ENCODE measurements at places on chromosomes 1 and 21.
A peak's percentile ranks its signal among the peaks of the same experiment; 100 is the strongest.

- no peak for DNase-seq
These were observed 77.6 kb downstream of the PGBD5 start for GRCh38 chr1:230348386-230349019.

DNA sequence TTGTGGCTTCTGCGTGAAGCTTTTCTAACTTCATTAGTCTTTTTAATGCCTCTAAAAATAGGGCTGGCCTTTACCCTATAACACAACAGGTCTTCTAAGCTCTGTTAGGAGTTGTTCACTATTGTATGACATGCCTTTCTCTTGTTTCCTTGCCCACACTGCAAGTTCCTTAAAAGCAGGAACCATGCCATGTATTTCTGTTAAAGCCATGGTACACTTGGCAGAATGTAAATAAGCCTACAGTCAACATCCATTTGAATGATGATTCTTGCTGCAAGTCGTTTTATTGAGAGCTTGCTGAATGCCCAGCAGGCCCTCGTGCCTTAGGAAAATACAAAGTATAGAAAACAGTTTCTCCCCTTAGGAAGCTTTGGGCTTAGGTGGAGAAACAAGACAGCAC, 214.6 kb downstream of the DUSP10 start:
- no peak for DNase-seq

- DNase-seq, result no peak
These were observed 38.4 kb upstream of the SAMSN1 start for GRCh38 chr21:14584357-14585095.

- DNase-seq, result no peak
These were observed 3.9 kb upstream of the DBT start for GRCh38 chr1:100253552-100253951.

DNA sequence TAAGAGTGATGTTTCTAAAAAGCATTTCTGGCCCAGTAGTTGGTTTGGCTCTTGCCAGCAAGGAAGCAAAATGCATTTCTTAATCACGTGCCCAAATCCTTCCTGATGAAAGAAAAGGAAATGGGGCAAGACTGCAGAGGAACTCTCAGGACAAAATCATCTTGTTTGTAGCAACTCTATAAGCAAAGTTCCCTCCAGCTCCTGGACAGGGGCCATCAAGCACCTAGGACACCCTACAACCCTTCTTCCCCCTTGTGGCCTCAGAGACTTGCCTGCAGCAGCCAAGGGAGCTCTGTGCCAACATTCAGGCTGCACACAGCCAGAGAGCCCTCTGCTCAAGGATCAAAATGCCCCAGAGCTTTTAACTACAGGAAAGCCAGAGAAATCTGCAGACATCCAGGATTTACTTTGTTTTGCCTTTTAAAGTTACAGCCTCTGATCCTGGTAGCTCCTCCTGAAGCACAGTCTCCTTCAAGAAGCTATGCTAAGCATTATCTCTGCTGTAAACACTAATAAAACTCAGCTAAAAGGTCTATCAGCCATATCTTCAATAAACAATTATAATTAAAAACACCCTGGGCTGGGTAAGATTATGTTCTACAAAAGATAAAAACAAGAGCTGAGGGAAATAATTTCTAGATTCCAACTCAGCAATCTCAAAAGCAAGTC, 105.0 kb downstream of the KIAA0319L start:
- no peak for DNase-seq

DNA sequence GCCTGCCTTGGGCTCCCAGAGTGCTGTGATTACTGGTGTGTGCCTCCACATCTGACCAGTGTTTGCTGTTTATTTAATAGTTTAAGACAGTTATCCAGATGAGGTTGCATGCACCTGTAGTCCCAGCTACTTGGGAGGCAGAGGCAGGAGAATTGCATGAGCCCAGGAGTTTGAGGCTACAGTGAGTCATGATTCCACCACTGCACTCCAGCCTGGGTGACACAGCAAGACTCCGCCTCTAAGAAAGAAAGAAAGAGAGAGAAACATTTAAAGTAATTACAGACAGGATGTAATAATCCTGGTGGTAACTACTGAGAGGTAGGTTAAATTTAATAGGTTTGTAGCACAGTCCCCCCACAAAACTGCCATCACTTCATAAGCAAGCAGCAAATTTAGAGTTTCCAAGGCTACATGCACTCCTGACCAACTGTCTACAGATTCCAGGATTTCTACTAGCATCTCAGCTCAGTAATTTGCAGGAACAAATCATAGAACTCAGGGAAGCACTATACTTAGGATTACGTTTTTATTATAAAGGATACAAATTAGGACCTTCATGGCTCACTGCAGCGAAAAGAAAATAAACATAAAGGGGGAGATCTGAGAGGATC, 89.6 kb downstream of the PKN2 start:
- no peak for DNase-seq

- DNase-seq, result no peak
These were observed 22.0 kb downstream of the MRPL37 start for GRCh38 chr1:54221867-54222484.

DNA sequence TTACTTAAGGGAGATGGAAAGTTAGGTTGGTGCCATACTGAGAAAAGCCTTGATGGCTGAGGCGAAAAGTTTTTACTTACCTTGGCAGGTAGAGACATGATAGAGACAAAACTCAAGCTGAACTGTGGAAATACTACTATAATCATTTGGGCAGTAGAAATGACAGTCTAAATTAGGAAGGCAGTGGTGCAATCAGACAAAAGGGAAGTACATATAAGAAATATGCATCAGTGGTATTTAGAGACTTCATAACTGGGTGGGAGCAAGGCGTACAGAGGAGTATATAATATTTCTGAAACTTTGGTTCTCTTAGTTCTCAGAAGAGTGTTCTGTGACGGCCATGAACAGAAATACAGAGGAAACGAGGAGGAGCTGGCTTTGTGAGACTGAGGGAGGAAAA, 2.4 kb upstream of the CEP350 start:
- DNase-seq, result no peak

- no peak for DNase-seq
These were observed 109.1 kb downstream of the SLC45A1 start for GRCh38 chr1:8426996-8427395.

DNA sequence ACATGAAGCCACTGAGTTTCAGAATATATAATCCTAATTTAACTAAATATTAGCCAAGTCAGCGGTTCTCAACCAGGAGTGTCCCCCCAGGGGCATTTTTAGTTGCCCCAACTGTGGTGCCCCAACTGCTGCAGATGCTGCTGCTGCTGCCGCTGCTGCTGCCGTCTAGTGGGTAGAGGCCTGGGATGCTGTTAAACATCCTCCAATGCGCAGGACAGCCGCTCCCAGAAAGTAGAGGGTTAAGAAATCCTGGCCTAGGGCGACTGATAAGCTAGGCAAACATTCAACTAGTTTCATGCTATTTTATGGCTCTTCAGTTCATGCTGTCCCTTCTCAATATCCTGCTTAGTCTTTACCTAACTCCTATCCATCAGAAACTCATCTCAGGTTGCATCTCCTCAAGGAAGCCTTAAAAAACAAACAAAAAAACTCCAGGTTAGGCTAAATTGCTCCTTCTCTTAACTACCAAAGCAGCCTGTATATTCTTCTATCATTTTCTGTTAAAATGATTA, 9.9 kb upstream of the DCAF6 start:
- DNase-seq, result no peak

GRCh38 chr1:115184951-115185331, 95.6 kb upstream of the TSPAN2 start:
- no peak for DNase-seq

DNA sequence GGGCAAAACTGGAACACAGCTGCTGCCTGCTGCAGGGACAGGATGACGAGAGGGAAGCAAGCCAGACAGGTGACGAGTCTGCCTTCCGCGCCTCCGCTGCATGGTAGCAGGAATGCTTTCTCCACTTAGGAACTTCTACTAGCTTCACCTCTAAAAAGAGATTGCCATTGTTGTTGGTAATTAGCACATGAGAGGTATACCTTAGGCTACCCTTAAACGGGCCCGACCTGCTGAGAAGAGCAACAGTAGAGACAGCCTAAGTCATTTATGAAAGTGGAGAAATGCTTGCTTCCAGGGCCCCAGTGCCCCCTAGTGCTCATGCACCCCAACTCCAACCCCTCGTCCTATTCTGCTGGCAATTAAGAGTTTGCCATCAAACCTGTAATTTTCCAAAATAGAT, 96.9 kb upstream of the AKT3 start:
- no peak for DNase-seq

DNA sequence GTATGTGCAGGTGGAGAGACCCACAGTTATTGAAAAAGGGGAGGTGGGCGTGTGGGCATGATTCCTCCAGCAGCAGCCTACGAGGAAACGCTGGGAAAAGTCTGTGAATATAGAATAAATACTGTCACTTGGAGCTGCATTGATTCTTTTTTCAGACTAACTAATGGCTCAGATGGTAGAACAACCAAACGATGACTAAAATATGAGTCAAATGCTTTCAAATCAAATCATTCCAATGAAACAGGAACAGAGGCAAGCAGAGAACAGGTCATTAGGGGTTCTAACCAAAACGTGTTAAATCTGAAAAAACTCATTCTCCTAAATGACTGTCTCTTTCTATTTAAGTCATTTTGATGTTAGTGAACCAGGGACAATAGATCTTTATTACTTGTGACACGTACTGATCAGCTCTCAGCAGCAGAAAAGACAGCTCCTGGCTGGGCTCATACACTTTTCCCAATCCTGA, 35.1 kb upstream of the SEC16B start:
- DNase-seq, result no peak

DNA sequence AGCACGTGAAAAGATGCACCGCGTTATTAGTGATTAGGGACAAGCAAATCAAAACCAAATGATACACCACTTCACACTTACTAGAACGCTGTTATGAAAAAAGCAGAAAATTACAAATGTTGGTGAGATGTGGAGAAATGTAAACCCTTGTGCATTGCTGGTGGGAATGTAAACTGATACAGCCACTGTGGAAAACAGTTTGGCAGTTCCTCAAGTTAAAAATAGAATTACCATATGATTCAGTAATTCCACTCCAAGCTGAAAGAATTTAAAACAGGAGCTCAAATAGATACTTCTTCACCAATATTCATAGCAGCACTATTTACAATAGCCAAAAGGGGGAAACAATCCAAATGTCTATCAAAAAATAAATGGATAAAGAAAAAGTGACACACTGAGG, 10.3 kb upstream of the EVI5 start:
- no peak for DNase-seq

- DNase-seq, result peak; percentile 63
These were observed at the start of gene GPATCH4 for GRCh38 chr1:156601122-156601830. Gene GPATCH4 (minus strand): TSS chr1:156601479.

GRCh38 chr1:21293537-21294265, 3.4 kb upstream of the ECE1 start:
- DNase-seq, result no peak

GRCh38 chr1:110155878-110156522, 5.7 kb downstream of the SLC6A17 start:
- DNase-seq, result no peak

- DNase-seq, result no peak
These were observed 6.2 kb downstream of the HSD11B1 start for GRCh38 chr1:209710847-209711246.

GRCh38 chr21:27086630-27087029, 119.7 kb upstream of the ADAMTS5 start:
- no peak for DNase-seq

DNA sequence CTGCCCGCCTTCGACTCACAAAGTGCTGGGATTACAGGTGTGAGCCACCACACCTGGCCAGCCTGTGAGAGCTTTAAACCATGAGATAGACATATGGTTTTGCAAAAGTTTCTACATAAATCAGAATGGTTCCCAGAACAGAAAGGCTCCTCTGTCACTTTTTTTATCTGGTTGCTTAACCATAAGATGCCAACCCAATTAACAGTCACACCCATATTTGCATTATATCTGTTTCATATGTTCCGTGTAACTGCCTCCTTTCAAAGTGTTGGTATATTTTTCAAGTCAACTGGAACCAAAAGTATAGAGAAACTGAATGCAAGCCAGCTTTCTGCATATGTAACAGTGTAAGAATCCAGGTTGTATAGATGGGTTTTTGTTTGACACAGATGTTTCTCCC, 23.7 kb upstream of the RCC1 start:
- no peak for DNase-seq

DNA sequence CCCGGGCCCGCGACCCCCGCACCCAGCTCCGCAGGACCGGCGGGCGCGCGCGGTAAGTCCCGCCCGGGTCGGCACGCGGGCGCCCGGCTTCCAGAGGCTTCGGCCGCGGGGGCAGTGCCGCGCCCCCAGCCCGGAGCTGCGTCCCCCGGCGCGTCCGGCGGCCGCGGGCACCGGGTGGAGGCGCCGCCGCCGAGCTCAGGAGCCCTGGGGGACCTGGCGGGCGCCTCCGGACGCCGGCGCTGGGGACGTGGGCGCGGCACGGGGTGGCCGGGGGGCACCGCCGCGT, 227 bp downstream of the NBL1 start:
- no peak for DNase-seq

DNA sequence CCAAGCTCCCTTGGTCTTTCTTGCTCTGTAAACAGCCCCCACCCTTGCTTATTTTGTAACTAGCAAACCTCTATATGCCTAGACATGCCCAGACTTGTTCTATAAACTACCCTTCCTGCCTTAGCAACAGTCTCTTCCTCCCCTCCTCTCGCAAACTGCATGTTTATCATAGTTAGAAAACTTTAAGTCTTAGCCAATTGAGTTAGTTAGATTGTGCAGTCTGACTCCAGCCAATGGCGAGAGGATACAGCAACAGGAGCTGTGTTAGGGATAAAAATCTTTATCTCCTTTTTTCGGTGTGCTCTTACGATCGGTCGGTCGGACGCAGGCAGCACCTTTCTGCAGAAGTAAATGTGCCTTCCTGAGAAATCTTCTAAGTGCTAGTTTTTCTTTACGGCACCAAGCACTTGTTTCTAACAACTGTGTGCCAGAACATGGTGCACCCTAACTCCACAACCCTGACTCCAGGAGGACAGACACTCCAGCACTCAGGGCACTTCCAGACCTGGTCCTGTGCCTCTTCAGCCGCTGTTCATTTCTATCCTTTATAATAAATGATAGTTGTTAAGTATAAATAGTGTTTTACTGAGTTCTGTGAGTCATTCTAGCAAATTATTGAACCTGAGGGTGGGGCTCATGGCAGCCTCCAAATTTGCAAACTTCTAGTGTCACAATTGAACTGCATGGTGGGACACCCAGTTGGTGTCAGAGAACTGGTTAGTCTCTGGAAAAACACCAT, 25.7 kb upstream of the GNG4 start:
- no peak for DNase-seq

DNA sequence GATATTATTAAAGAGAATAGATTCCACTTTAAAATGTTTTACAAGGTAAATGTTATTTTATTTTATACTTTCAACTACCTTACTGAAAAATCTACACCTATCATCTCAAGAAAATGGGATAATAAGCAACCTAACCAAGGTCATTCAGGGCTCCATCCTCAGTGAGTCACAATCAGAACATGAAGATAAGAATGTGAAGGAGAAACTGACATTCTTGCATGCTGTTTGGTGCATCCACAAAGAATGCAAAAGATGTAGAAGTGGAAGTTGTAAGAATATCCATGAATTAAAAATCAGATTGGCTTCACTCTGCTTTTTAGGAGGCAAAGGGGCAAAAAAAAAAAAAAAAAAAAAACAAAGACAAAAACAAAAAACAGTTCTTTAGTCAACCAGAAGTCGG, 6.5 kb downstream of the WARS2 start:
- DNase-seq, result no peak

All from NCI-H2081 treated with DMSO at 0.1 percent for 48 hours (cell line).